ENCODE measurements at places on chromosomes 13 and 19.

DNA sequence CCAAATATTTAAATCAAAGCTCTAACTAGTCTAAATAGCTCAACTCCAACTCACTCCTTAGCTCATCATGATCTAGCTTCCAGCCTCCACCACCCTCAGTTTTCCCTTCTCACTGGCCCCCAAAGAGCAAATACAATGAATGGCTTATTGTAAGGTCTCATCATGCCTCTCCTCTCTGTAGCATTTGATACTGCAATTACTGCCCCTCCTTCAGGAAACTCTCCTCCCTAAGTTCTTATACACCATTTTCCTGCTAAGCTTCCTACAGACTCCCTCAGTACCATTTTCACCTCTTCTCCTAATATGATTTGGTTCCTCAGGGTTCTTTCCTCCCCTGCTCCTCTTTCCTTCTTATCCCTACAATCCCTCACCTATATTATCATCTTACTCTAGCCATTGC, 12.8 kb downstream of the KPNA3 start:
- no peak for DNase-seq

DNA sequence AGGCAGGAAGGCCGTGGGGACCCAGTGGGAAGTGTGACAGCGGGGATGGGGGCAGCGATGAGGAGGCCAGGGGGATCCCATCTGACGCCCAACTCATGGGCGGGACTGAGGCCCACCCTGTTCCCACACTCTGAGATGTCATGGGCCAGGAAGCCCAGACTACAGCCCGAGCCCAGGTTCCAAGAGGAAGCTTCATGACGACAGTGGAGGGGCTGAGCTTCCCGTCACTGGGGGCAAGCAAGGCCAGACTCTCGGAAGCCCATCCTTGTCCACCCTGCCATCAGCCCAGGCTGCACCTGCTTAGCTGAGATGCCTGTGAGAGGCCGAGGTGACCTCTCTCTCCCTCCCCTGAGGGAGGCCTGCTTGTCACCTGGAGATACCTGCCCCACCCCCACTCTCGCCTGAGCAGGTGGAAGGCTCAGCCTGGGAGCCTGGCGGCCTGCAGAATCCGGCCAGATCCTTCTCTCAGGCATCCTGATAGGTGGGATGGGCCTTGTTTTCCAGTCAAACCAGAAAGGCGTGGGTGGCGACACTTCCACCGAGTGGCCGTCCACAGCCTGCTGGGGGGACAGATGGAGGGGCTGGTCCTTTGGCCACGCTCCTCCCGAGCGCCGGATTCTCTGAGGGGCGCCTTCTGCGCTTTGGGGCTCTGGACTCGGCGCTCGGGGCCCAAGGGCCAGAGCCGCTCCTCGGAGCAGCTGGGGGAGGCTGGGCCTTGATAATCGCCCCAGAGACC, 4.8 kb downstream of the ZBTB7A start:
- DNase-seq: no peak

DNA sequence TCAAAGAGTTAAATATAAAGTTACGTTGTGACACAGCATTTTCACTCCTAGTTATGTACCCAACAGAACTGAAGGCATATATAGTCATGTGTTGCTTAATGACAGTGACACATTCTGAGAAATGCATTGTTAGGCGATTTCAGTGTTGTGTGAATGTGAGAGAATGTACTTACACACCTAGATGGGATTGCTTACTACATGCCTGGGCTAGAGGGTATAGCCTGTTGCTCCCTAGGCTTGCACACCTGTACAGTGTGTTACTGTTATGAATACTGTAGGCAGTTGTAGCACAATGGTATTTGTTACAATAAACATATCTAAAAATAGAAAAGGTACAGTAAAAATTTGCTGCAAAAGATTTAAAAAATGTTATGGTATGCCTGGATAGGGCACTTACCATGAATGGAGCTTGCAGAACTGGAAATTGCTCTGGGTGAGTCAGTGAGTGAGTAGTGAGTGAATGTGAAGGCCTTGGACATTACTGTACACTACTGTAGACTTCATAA, 89.2 kb downstream of the DHRS12 start:
- no peak for DNase-seq

- DNase-seq: peak; percentile 67
Observed at GRCh38 chr19:18317961-18318800, 4.7 kb downstream of the LSM4 start.

DNA sequence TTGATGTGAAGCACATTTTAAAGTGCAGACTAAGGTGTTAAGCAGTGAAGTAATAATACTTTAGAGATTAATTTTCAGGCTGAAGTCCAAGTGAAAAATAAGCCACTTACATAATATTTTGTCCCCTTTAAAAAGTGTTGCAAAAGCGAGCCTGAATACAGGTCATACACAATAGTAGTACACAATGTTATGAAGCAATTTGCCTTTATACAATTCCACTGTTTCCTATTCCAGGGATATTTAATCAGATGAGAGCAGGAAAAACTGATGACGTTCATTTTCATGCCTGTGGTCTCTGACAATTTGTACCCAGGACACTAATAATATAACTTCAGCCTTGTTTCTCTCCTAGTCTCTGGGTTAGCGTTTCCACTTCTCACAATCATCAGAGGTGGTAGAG, 916.7 kb downstream of the PCDH9 start:
- no peak for DNase-seq

DNA sequence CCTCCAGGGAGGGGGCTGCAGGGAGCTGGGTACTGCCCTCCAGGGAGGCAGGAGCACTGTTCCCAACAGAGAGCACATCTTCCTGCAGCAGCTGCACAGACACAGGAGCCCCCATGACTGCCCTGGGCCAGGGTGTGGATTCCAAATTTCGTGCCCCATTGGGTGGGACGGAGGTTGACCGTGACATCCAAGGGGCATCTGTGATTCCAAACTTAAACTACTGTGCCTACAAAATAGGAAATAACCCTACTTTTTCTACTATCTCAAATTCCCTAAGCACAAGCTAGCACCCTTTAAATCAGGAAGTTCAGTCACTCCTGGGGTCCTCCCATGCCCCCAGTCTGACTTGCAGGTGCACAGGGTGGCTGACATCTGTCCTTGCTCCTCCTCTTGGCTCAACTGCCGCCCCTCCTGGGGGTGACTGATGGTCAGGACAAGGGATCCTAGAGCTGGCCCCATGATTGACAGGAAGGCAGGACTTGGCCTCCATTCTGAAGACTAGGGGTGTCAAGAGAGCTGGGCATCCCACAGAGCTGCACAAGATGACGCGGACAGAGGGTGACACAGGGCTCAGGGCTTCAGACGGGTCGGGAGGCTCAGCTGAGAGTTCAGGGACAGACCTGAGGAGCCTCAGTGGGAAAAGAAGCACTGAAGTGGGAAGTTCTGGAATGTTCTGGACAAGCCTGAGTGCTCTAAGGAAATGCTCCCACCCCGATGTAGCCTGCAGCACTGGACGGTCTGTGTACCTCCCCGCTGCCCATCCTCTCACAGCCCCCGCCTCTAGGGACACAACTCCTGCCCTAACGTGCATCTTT, 7.8 kb upstream of the CEACAM5 start:
- no peak for DNase-seq

- DNase-seq: no peak
Observed at GRCh38 chr13:100506600-100507422, 81.8 kb downstream of the GGACT start.

DNA sequence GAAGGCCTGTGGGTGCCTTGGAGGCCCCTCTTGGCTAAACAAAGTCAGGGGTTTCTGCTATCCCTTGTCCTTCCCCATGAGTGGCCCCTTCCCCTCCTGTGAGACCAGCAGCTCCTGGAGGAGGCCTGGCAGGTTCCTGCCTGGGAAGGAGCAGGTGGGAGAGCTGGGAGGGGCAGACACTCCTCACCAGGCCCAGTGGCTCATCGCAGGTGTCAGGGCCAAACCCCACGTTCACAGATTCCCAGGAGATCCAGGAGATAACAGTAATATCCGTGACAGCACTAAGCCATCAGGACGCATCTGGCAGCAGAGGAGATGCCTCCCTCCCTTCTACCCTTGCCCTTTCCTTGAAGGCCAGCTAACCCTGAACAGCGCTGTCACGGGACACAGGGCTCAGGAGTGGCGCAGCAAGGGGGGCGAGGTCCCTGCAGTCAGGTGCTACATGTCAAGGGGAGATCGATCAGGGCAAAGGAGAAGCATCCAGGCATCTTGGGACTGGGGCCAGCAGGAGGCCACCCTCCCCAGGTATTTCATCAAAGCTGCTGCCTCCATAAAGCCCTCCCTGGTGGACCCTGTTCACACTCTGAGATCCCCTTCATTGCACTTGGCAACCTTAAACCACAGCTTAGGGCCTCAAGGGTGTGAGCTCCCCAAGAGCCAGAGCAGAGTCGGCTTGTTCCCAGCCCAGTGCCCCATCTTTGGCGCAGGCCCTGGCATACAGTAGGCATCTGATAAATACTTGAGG, 4.8 kb downstream of the CEBPA start:
- DNase-seq: no peak

- DNase-seq: peak; percentile 59
Observed at GRCh38 chr13:111216166-111216960, 101.3 kb downstream of the ARHGEF7 start.

- DNase-seq: no peak
Observed at GRCh38 chr19:39014037-39014436, 18.3 kb downstream of the FBXO27 start.

DNA sequence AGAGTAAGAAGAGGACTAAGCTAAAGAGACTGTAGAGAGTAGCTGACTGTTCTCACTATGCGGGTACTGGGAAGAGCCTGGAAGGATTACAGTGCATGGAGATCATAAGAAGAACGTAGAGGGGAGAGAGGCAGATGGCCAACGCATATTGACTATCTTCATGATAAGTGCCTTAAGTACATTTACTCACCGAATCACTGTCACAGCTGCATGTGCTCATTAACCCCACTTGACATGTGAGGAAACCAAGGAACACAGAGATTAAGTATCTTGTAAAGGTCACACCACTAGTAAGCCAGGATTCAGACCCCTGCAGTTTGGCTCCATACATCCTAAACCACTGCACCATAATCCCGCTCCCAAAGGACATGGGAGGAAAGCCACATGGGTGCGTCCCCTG, 34.1 kb downstream of the SMAD9 start:
- DNase-seq: no peak

DNA sequence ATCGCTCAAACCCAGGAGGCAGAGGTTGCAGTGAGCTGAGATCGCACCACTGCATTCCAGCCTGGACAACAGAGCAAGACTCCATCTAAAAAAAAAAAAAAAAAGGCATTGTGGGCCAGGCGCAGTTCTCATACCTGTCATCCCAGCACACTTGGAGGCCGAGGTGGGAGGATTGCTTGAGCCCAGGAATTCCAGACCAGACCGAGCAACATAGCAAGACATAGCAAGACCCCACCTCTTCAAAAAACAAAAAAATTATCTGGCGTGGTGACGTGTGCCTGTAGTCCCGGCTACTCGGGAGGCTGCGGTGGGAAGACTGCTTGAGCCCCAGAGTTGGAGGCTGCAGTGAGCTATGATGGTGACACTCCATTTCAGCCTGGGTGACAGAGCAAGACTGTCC, 18.0 kb downstream of the PIP5K1C start:
- DNase-seq: no peak

- DNase-seq: no peak
Observed at GRCh38 chr19:55901369-55902079, 30.6 kb downstream of the NLRP13 start.

DNA sequence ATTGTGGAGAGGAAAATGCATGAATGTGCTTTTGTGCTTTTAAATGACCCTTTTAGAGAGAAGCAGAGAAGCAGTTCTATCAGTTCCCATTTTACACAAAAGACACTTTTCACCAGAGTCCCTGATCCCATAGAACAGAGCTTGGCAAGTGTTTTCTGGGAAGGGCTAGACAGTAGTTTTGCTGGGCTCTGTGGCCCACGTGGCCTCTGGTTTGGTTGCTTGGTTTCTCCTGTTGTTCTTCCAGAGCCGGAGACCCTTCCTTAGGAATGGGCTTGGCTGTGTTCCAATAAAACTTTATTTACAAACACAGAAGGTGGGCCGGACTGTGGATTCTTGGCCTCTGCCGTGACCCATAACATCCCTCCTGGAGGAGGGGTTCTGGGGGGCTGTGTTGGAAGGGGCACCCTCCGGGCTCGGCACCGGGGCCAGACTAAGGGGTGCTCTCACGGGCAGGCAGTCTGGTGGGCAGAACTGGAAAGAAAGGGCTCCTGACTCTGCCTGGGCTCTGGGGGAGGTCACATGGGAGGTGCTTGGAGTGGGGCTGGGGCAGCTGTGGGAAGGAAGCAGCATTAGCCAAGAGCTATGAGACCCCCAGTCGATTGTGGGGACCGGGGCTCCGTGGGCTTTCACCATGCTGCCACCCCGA, 3.2 kb downstream of the SPPL2B start:
- DNase-seq: no peak

DNA sequence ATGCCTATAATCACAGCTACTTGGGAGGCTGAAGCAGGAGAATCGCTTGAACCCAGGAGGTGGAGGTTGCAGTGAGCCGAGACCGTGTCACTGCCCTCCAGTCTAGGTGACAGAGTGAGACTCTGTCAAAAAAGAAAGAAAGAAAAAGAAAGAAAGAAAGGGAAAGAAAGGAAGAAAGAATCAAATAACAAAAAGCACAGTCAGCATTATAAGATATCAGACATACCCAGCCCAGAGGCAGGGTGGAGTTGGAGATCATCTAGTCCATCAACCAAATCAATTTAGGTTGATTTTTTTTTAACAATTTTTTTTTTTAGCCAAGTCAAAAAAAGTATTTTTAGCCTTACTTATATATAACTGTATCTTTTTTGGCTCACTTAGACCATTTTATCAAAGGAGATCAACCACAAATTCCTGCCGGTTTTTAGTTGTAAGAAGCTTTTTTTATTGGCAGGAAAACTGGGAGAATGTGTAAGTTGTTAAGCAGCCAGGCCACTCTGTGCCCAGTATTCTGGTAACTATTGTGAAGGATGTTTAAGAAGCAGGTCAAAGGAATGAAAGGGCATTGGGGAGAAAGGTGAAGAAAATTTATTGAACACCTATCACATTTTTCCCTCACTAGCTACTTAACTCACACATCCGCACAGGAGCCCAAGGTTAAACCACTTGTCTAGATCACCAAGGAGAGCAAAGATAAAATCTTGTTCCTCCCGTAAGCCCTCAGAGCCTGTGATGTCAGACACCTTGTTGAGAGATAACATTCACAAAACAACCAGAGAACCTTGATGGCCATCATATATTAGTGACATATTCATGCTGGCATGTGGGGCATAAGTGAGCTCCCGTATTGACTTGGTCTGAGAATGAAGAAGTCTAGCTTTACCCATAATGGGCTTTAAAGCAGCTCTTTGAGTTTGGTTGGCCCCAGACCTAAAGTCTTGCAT, 91.8 kb downstream of the COL4A2 start:
- DNase-seq: no peak

DNA sequence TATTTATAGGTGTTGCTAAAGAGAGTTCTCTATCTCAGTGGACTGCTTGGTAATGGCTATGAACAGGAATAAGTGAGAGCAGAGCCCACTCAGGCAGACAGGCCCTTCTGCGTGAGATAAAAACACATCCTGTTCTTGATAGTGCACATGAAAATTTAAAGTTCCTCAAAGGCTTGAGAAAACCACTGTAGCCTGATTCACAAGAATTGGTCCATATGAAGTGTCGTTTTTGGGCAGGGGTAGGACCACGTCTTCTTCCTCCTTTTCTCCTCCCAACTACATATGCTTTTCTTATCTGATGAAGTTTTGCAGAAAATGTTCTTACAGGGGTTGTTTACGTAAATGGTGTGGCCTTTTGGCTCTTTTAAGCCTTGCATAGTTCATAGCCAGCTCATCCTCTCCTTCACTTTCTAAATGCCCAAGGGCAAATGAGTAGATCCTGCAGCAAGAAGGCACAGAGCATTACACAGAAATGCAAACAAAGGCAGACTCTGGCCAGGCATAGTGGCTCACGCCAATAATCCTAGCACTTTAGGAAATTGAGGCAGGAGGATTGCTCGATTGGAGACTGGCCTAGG, 53.8 kb downstream of the RNF6 start:
- no peak for DNase-seq

Measured in activated CD8-positive, alpha-beta T cell treated with anti-CD3 and anti-CD28 coated beads, Interleukin-2, amount 10 ng/mL, durations not matched to agents 7 days and 5 days (primary cell).